Activated CD4-positive, alpha-beta T cell treated with anti-CD3 and anti-CD28 coated beads, Interleukin-2, amount 50 U/mL, for 1 hour (primary cell): ENCODE measurements at places on chromosomes 7 and 10.

DNA sequence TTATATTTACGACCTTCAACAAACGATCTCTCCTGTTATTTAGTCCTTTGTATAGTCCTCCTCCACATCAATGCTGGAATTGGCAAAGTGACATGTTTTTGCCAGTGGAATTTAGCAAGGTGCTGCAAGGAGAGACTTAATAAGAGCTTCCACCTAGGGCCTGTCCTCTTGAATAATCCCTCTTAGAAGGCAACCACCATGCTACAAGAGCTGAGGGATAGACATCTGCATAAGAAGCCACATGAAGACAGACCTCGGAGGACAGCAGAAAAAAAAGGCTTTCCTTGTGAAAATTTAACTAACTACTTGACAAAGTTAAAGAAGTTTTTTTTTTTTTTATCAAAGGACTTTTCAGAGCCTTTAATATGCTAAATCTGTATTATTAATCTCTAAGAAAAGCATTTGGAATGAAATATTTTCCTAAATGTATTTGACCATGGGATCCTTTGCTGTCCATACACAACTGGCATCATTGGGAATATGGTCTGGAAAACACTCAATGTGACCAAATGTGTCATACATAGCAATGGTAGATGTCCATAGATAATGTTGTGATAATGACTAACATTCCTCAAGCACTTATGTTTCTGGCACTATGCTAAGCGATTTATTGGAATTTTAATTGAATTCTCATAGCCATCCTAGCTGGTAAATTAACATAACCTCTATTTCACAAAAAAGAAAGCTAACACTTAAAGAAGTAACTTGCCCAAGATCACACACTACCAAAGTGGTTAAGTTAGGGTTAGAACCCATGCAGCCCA lies 13.2 kb downstream of the HYCC1 start:
- DNase-seq, result no peak

GRCh38 chr10:121155742-121156474 lies 304.7 kb downstream of the WDR11 start:
- no peak for DNase-seq

- no peak for DNase-seq
Measured at GRCh38 chr7:90791596-90791995, 195.5 kb downstream of the CDK14 start.

DNA sequence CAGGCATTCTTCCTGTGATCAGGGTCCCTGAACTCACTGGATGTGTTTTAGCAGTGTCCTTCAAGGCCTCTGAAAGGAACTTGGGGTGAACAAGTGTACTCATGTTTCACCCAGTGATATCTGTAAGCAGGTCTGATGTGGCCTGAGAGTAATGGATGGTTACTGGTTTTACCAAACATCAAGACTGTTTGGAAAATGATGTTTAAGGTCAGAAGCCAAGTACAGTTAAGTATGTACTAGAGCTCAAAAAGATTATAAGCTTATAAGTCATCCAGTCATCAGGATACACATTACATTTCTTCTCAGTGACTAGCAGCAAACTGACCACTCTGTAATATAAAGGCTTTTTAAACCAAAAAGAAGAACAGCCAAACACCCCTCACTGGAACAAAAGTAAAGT lies 79.8 kb upstream of the PTN start:
- DNase-seq, result no peak
